ENCODE measurements at places on chromosomes 12 and 14.
A peak's percentile ranks its signal among the peaks of the same experiment; 100 is the strongest.

GRCh38 chr12:120358412-120359100 is 10.4 kb downstream of the MSI1 start:
- no peak for DNase-seq

DNA sequence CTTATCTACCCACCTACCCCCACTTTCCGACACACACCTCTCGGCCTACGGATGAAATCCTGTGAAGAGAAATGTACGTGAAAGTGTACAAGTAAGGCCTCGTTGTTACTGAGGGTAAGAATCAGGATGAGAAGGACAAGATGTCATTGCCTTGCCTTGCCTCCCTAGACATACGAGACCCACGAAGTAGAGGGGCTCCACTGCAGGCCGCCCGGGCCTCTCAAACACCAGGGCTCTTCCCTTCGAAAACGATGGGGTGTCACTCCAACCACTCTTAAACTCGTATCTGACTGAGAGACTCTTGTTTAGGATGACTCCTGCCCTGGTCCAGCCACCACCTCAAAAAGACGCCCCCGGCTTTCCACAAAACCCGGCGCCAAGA is 498 bp downstream of the RACGAP1 start:
- peak; percentile 10 for DNase-seq

DNA sequence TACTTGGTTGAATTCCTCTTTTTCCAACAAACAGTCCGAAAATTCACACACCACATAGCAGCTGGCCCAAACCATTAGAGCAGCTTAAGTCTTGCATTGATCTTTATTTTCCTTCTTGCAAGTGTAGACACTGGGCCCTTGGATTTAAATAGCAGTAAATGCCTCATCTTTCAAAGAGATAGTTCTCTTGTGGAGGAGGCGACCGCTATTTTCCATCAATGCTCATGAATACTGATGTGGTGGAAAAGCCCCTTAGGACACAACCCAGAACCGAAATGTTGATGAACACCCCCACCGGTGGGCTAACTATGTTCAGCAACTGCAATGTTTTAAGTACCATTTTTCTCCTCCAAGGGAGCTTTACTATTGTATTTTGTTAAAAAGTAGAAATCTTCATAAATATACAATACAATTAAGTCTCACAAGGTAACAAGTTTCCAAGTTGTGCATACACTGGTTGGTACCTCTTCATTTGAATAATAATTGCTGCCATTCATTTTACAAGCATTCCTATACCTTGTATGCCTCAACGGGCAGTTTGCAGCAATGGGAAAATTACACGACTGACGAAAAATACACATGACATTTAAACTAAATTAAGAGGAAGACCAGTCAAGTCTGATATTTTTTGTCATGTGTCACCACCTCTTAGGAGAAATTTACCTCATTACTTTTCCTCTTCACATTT is 18.0 kb downstream of the NIN start:
- DNase-seq, result no peak

- no peak for DNase-seq
These were observed 13.0 kb upstream of the CDC42BPB start for GRCh38 chr14:103070263-103070885.

GRCh38 chr12:6333029-6333428 is 8.8 kb downstream of the TNFRSF1A start:
- DNase-seq, result no peak

DNA sequence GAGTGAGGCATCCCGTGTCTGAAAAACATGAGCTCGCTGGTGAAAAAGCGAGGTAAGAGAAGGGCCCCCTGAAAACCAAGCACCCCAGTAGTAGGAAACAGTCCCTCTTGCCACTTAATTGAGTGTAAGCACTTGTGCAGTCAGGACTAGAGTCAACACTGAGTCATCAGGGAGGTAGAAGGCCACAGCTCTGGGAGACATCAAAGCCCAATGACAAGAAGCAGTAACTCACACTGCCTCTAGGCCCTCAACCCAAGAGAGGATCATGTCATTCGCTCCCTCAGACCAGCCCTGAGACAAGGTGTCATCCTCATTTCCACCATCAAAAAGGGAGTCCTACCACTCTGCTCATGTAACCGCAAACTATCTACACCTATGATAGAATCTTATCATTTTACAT is 17.8 kb downstream of the POMT2 start:
- DNase-seq, result no peak

DNA sequence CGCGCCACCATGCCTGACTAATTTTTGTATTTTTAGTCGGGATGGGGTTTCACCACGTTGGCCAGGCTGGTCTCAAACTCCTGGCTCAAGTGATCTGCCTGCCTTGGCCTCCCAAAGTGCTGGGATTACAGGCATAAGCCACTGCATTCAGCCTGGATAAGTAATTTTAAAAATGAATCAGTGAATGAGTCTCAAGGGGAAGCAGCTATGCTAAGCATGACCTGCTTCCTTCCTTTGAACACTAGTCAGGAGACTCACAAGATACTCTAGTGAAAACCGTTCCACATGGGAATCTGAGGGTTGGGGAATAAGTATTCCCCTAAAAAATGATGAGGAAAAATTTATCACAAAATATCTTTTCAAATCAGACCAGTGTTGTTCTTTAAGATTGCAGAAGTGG is 10.7 kb upstream of the FAM234B start:
- no peak for DNase-seq

GRCh38 chr14:89267163-89267562 is 149.9 kb downstream of the FOXN3 start:
- no peak for DNase-seq

DNA sequence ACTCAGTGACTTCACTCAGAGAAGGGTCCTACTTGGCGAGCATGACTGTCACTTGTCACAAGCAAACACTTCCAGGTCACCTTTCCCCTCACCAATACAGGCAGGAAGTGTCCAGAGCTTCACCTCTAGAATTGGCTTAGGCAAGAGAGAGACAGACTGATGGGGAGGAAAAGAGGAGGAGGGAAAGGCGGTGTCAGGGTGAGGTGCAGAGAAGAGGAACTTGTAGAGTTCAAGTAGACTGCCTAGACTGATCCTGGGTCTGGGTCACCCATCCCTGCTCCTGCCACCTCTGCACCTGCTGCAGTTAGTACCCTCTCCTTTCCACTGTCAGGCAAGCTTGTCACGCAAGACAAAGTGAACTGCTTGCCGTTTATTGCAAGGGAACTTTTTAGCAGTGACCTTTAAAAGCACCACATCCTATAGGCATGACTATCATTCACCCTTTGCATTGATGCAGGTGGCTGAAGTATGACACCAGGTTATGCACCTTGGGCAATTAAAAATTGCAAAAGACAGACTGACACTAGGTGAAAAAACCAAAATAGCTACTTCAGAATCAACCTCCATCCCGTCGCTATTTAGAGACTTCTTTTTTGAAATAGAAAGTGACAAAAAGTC is 292.4 kb downstream of the SYT1 start:
- no peak for DNase-seq

- DNase-seq, result no peak
These were observed 29.3 kb downstream of the CD9 start for GRCh38 chr12:6229224-6230218.

- DNase-seq, result no peak
These were observed 73.6 kb downstream of the TMTC1 start for GRCh38 chr12:29710104-29710503.

- no peak for DNase-seq
These were observed 8.6 kb downstream of the ISCU start for GRCh38 chr12:108570743-108571608.

GRCh38 chr12:24821691-24822090 is 127.2 kb downstream of the BCAT1 start:
- peak; percentile 29 for DNase-seq

DNA sequence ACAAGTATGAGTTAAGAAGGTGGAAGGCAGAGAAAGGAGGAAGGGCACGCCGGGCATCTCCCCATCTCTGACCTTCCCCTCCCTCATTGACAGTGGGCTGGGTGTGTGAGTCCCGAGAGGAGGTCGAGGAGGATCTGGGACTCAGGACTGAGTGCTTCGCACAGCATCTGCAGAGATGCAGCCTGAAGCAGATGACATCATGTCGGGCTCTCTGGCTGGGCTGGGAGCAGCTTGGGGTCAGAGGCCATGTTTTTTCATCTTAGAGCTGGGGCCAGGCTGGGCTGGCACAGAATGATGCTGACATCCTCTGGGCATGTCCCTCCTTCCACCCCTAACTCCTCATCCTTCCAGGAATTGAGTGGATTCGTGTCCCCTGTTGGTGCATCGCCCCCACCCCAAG is 43.5 kb downstream of the CMKLR1 start:
- no peak for DNase-seq

DNA sequence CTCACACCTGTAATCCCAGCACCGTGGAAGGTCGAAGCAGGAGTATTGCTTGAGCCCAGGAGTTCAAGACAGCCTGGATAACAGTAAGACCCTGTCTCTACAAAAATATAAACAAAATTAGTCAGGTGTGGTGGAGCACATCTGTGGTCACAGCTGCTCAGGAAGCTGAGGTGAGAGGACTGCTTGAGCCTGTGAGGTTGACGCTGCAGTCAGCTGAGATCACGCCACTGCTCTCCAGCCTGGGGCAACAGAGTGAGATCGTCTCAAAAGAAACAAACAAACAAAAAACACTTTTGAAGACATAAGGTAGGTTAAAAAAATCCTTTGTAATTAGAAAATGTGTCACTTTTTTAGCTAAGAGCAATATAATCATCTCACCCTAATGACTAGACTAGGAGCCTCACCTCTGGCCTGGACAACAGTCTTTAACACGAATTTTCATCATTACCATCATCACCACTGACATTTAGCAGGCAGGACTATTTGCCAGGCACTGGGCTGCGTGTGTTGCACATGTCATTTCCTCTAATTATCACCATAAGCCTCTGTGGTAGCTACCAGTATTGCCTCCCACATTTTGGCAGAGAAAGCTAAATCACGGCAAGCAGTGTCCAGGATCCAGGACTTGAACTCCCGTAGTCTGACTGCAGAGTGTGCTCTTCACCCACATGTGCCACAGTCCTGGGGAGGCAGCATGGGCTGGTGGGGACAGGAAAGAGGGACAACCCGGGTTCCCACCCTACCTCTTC is 4.6 kb upstream of the SYCP3 start:
- DNase-seq, result peak; percentile 59

- DNase-seq, result no peak
These were observed 37.8 kb downstream of the PHETA1 start for GRCh38 chr12:111330800-111331752.

GRCh38 chr12:114812858-114813761 is 129.1 kb upstream of the TBX3 start:
- no peak for DNase-seq

GRCh38 chr14:103626146-103626850 is 2.7 kb upstream of the KLC1 start:
- no peak for DNase-seq

GRCh38 chr14:79540394-79540793 is 670.9 kb downstream of the DIO2 start:
- DNase-seq, result no peak

DNA sequence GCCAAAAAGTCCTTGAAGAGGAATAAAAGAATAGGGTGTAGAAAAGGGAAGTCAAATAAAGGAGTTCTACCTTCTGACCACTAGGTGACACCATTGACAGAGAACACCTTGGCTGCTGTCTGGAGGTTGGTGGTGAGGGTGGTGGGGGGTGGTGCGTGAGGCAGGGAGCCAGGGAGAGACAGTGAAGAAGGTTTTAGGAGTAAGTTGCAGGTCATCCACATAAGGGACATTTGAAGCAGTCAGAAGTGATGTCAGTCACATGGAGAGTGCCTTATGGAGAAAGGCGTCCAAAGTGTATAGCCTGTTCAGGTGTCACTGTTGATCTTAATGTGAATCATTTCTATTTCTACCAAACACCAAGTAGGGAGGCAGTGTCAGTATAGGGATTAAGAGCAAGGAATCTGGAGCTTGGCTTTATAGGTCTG is 279.3 kb upstream of the DDHD1 start:
- DNase-seq, result peak; percentile 5

GRCh38 chr12:8045952-8046944 is 13.7 kb downstream of the FOXJ2 start:
- peak; percentile 38 for DNase-seq

- peak; percentile 98 for DNase-seq
These were observed 48.2 kb upstream of the ATP2B1 start for GRCh38 chr12:89756585-89757398.

DNA sequence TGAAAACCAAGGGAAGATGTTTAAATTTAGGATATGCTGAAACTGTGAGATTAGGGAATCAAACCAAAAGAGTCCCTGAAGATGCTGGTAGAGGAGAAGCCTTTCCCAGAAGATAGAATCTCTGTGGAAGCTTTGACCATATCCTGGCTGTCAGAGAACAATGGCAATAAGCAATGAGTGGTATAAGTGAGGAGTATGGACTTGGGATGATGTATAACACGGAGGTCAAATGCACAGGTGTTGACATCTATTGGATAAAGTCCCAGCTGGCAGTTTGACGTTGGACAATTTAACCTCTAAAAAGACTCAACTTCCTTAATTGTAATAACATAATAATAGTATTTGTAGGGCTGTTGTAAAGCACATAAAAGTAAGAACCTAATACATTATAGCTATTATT is 30.1 kb upstream of the CLEC14A start:
- no peak for DNase-seq

GRCh38 chr12:114665411-114666260 is 18.3 kb downstream of the TBX3 start:
- DNase-seq, result no peak

Data from GM12864 (cell line).